ENCODE measurements at places on chromosomes 1 and 21.

GRCh38 chr1:229203030-229203751, 67.7 kb upstream of the RAB4A start:
- no peak for DNase-seq

DNA sequence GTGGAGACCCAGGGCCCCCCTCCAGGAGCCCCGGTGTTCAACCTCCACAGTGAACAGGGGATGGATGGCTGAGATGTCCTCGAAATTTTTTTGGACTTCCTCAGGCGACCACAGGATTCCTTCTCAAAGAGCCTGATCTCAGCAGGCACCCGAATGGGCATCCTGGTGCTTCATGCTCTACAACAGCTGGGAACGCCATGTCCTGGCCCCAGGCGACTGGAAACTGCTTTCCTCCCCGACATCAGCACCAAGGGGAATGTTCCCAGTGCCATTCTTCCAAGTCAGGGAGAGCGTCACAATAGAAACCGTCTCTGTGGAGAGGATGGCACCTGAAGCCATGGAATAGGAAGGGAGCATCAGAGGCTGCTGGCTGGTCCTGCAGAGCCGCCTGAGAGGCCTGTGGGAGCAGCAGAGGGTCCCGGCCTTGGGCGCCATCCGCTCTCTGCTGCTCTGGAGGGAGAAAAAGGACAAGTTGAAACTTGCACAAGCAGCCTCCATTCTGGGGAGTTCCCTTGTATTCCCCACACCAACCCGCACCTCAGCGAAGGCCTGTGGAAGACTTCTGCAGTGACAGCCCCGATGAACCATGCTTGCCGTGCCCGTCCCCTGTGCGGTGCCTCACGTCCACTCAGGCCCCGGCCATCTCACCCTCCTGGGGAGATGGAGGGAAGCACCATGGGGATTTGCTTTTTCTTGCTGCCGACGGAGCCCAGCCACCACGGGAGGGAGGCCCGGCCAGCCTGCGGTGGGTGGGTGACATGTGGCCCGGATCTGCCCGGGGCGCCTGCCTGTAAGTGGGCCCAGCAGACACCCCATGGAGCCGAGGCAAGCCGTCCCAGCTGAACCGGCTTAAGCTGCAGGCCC, 2.3 kb upstream of the ADARB1 start:
- no peak for DNase-seq

DNA sequence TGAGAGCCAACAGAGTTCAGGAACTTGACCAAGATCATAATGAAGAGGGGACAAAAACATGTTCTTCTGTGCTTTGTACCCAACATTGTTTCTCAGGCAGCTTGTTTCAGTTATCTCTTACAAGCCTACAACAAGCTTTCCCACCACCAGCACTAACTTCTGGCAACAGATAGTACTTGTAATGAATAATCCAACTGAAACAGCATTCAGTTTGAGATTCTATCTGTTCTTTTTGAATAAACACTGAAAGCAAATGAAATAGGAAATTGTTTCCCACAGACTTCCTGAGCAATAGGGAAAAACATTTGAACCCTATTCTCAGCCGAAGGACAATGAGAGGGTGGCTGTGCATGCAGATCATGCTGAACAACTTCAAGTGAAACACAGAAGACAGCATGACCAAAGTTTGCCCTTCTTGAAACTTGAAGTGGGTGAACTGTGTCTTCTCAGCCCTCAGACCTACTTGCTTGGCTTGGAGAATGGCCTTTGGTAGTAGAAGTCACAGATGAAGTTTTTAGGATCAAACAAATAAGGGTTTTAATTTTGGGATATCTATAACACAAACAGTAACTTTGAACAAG, 11.2 kb upstream of the HOOK1 start:
- DNase-seq, result no peak

DNA sequence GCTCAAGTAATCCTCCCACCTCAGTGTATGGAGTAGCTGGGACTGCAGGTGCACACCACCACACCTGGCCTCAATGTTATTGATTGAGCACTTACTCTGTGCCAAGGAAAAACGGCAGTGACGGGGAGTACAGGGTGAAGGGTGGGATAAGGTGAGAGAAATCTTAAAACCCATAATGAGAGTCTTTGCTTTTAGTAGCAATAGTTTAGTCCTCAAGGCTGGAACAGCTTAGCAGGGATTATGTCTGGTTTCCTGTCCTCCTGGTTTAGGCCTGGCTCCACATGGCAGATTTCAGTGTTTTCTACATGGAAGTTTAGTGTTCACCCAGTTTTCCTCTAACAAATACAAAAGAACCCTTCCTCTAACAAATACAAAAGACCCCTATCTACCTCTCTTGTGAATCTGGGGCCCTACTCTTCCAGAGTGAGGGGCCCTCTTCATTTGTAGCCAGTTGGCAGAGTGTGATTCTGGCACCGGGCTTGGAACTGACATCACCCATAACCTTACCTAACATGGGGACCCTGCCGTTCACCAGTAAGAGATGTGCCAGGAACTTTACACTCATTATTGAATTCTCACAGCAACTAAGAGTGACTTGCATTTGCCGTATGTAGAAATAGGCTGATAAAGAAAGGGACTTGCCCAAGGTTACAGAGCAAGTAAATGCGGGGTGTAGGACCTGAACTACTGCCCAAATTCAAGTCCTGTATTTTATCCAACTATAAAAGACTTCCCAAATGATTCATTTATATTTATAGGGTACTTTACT, 6.9 kb downstream of the ZNF691 start:
- no peak for DNase-seq

GRCh38 chr1:218383681-218384080, 38.5 kb downstream of the TGFB2 start:
- DNase-seq, result no peak

GRCh38 chr1:202588503-202589189, 121.6 kb downstream of the SYT2 start:
- DNase-seq, result no peak

GRCh38 chr1:85379203-85380136, 85.5 kb downstream of the DDAH1 start:
- DNase-seq, result no peak

GRCh38 chr1:58929671-58930325, 146.0 kb upstream of the JUN start:
- DNase-seq, result no peak

DNA sequence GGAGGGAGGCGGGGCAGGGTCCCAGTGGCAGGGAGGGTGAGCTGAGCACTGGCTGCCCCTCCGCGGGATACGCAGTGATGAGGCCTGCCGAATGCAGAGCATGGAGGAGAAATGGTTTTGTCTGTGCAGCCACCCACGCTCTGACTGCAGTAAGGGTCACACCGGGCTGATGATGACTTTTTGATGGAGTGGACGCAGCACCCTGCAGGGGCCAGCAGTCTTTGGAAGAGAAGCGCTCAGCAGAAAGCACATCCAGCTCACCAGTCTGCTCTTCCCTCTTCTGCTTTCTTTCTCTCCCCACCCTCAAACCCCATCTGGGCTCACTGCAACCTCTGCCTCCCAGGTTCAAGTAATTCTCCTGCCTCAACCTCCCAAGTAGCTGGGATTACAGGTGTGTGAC, 61.9 kb upstream of the ATP1A1 start:
- no peak for DNase-seq

DNA sequence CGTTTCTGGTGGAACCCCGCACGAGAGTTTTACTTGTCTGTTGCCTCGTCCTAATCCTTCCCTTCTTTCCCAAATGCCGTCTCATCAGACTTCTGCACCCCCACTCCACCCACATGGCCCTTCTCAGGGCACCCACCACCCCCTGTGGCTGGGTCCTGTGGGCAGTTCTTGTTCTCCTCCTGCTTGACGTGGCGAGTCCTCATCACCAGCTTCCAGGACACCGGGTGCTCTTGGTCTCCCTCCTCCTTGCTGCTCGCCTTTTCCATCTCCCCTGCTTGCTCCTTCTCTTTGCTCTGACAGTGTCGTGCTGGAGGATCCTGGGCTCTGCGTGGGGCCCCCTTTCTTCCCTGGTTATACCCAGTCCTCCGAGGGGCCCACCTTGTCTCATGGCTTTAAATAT, 51.8 kb downstream of the B3GALT5 start:
- no peak for DNase-seq

GRCh38 chr1:41875487-41875886, 43.2 kb downstream of the HIVEP3 start:
- no peak for DNase-seq

DNA sequence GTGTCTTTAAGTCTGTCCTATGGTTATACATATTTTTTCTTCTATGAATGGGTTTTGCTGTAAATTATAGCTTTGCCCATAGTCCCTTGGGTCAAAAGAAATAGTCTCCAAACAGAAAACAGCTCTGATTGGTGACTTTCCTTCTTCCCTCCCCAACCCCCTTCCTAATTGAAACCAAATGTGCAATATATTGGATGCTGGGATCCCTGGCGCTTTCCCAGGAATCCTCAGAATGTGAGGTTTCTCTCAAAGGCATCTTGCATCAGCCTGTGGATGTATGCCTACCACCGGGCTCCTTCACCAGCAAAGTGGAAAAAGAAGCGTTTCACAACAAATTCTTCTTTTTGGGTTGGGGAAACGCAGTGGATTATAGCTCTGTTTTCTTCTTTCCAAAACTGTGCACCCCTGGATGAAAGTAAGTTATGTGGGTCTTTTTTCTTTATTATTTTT, at the start of gene DDR2:
TSS of gene DDR2 (plus strand) at position 248 of the 450 bp plus-strand sequence. CDS start 86,600 bp downstream, outside the sequence.
- no peak for DNase-seq

GRCh38 chr1:20061866-20062265, 8.1 kb upstream of the PLA2G5 start:
- DNase-seq, result no peak

DNA sequence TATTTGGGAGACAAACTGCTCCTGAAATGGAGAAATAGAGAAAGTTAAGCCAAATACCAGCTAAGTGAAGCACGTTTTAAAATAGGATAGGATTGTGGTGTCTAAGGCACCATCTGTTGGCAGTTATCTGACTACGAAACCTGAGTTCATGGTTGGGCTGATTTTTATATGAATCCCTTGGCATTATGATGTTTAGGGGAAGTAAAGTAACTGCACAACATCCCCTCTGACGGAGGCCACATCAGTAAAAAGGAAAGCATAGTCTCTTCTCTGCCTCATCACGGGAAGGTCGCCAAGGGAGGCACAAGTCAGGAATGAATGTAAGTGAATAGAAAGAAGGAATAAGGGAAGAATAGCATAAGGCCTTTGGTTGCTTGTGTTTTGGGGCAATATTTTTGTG, 128.0 kb downstream of the PRRX1 start:
- DNase-seq, result no peak

DNA sequence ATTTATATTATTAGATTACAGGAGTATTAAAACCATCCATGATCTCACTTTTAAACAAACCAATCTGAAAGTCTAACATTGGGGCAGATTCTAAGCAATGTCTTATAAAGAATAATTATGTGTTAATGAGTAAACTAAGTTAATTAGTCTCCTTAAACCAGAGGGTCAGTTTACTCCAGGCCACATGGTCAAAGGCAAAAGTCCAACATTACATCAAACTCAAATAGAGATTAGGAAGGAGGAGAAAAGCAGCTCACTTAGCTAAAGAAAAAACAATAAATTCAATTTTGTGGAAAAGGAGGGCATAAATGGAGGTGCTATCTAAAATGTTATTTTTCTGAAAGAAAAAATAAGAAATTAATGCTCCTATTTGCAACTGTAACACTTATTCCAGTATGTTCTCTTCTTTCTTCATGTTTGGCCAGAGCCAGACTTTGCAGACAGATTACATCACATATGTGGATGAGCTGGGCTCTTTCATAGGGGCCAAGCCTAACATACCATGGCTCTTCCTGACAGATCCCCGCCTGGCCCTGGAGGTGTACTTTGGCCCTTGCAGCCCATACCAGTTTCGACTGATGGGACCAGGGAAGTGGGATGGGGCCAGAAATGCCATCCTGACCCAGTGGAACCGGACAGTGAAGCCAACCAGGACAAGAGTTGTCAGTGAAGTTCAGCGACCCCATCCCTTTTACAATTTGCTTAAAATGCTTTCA, 24.3 kb upstream of the FMO2 start:
- no peak for DNase-seq

DNA sequence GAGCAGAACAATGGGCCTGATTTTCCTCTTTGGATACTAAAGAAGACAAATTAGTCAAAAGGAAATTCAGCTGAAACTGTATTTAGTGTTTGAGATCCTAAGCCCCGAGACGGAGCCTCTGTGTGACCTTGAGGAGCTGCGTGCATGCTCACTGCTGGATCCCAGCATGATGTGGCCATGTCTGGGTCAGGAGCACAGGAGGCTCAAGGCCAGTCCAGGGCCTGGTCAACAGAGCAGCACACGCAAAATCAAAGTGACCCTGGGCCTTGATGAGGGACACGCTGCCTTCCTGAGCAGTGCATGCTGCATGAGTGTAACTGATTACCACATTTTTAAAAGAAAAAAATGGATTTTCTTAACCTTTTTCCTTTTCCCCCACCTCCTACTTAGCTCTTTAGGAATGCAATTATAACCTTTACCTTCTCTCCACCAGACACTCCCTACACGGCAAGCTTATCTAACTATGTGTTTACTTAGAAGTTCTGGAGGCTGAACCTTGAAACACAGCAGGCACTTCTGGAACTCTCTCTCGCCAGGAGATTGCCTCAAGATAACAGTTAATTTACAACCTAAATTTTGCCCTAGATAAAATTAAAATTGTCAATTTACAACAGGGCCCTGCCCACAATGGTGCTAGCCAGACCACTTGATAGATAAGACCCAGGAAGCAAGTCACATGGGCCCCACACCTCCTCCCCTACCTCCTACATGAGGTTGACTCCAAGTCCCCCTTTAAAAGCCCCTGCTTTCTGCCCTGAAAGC, 144.6 kb downstream of the LRIG2 start:
- no peak for DNase-seq

DNA sequence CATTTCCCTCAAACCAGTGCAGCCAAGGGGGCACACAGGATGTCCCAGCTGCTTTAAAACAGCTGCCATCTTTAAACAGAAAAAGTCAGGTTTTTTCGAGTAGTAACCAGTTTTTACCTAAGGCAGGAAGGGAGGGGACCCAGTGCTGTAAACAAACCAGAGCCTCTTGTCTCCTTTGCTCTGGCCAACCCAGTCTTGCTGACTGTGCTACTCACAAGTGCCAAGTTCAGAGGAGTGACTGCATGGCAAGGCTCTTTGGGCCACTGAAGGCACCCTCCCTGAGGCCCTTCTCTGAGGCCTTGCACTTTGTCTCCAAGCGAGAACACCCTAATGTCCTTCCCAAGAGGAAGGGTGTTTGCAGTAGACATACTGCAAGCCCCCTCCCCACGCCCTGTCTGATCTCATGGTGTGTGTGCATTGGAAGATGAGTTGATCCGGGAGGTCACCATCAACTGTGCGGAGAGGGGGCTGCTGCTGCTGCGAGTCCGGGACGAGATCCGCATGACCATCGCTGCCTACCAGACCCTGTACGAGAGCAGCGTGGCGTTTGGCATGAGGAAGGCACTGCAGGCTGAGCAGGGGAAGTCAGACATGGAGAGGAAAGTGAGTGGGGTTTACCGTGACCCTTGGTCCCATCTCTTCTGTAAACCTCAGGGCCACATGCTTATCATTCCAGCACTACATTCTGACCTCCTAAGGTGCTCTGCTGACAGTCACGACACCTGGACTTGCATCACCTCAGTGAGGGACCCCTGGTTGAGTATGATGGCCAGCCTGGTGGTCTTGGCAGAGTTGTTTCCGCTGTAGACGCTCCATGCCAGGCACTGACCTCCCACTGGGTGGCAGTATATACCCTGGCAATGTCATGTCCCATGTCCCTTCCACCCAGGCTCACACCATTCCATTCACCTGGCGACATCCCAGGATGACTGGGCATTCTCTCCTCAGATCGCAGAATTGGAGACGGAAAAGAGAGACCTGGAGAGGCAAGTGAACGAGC, 4.7 kb downstream of the DNALI1 start:
- DNase-seq, result peak; percentile 43

GRCh38 chr1:103489935-103490334, 35.6 kb upstream of the RNPC3 start:
- no peak for DNase-seq
